ENCODE measurements at places on chromosomes 7 and 10.

DNA sequence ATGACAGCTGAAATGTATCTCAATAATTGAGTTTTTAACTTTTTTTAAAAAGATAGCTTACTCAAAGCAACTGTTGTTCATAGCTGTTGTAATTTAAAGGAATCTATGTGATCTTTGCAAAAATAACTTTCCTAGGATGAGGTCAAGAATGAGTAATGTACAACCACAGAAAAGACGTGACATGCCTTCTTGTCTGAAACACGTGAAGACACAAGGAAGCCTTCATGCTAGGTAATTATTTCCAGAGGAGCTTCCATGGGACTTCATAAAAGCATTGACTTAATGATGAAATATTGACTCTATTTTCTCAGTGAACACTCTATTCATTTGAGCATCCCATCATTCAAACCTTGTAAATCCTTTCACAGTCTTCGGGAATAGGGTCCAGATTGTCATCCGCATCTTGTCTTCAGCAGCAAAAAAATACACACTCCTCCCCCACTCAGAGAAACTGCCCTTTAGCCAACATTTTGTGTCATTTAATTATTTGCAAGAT, 528.0 kb downstream of the NRG3 start:
- DNase-seq = no peak

GRCh38 chr7:150738591-150739001, 1.4 kb downstream of the GIMAP5 start:
- no peak for DNase-seq

- no peak for DNase-seq
Observed at GRCh38 chr10:98296524-98296923, 28.5 kb upstream of the LOXL4 start.

GRCh38 chr10:7948371-7949000, 106.0 kb upstream of the GATA3 start:
- DNase-seq = no peak

DNA sequence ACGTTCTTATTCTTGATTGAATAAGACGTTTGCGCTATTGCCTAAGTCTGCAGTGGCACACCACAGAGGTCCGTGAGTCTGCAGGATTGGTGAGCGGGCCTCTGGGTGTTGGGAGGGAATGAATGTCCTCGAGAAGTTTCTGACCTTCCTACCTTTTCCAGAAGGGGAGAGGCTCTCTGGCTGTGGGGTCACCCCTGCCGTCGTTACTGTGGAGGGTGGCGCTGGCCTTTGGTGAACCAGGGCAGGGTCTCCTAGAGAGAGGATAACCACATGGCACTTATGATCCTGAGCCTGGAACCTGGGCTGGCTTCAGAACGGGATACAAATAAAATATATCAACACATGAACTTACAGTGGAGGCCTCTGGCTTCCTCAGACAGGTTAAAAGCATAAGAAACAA, 13.8 kb downstream of the IL15RA start:
- DNase-seq = no peak

DNA sequence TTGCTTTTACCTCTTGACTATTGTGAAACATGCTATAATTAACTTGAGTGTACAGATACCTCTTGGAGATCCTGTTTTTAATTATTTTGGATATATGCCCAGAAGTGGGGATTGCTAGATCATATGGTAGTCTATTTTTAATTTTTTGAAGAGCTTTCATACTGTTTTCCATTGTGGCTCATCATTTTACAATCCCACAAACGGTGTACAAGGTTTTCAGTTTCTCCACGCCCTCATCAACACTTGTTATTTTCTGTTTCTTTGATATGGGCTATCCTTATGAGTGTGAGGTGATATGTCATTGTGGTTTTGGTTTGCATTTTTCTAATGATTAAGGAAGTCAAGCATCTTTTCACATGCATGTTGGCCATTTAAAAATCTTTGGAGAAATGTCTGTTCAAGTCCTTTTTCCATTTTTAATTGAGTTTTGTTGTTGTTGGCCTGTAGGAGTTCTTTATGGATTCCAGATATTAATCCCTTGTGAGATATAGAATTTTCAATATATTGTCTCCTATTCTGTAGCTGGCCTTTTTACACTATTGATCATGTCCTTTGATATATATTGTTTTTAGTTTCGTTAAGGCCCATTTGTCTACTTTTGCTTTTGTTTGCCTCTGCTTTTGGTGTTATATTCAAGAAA, 7.5 kb downstream of the AGK start:
- peak; percentile 65 for DNase-seq

DNA sequence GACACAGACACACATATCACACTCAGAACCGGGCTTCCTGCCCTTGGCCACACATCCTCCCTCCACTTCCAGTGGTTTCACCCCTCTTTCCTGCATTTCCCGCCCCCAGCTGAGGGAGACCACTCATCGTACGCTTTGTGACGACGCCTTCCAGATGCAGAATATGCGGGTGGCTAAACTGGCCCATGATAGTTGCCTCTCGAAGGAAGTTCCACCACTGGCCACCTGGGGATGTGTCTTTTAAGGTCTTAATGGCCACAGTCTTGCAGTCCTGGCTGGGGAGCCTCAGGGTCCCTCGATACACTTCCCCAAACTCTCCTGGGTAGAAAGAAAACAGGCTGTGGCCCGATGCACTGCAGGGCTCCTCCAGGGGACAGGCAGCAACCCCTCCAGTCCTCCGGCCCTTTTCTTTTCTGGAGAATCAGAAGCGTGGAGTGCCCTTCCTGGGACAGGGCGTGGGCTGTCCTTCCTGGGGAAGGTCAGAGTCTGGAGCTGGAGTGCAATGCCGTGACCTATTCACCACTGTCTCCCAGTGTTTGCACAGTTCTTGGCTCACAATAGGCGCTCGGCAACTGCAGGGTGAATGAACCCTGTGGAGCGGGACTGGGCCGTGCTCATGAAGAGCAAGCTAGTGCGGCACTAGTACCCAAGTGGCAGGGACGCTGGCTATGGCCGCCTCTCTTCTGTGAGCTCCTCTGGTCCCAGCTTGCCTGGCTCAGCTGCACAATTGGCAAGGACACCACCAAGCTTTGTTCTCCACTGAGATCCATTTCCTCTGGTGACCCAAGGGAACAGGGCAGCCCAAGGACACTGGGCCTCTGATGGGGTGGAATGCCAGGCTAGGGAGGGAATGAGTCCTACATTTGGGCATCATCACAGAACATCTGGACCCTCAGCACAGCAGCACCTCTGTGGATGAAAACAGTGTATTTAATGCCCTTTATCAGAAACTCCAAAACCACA, 13.2 kb downstream of the EPHA1 start:
- DNase-seq = no peak

DNA sequence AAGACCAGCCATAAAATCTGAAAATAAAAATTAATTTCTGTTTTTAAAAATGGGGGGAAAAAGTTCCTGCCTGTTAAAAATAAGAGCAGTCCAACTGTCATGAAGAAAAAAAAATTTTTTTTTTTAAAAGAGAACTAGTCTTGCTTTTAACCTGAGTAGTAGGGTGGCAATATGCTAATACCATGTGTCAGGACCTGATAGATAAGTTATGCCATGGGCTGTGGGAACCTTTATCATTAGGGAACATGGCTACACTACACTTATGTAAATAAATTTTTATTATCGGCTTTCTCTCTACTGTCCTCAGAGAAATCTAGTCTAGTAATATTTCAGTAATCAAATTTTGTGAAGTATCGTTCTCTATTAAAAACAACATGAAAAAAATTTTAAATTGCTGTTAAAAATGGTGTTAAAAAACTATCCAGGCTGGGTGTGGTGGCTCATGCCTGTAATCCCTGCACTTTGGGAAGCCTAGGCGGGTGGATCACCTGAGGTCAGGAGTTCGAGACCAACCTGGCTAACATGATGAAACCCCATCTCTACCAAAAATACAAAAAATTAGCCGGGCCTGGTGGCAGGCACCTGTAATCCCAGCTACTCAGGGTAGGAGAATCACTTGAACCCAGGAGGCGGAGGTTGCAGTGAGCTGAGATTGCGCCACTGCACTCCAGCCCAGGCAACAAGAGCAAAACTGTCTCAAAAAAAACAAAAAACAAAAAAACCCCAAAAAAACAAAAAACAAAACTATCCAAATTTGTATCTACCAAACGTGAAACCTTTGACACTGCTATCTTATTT, 20.7 kb downstream of the NT5C3A start:
- no peak for DNase-seq

DNA sequence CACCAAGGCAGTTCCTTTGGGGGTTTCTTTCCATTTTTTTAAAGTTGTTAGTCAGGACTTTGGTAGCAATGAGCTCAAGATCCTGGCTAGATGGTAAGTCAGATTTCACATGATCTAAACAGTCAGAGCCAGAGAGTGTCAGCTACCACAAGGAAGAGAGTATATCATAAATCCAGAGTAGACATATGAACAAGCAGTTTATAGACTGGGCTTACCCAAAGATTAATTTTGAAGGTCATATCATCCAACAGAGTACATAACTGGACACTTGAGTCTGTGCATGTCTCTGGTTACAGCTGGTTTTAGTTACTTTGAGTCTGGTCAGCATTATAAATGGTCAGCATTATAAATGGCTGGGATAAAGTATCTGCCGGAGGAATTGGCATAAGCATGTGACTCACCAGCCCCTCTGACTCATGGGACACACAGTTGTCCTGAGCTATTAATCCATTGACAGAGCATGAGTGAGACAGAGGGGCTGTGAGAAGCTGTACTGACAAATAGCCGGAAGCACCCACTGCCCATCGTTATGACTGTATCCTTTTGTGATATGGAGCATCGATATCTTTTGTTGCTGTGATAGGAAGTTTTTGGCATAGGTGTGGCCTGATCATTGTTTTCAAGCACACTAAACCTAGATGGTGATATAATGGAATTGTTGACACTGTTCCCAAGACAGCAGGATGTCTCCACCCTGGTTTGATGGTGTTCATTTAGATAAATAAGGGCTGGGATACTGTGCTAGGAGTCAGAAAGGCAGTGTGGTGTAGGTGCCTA, 19.3 kb downstream of the PPP1R3C start:
- DNase-seq = no peak

DNA sequence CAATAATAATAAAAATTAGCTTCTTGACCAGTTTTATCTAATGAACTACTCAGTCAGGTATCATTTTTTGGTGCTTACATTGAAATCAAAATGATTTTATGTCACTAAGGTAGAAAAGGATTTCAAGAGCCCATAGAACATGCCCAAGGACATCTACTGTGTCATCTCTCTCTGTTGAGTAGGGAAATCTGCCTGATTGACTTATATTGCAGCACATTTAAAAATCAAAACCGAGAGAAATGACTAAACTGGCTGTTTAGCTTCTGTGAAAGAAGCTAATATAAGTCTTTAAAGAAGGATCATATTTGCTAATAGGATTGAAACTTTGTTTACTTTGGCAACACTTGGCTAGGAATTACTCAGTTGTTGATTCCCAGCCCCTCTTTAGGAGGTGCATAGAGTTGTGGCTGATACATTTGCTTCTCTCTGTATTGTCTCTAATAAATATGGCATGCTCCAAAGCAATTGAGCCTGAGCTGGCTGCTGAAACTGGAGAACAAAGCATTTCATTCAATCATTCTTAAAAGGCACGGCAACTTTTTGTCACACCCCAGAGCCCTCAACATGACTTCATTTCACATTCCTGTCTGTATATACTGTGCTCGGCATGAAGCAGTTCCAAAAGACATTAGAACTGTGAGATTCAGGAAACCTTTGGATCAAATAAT, 1096.9 kb upstream of the POT1 start:
- DNase-seq = no peak

GRCh38 chr10:117539903-117540639, 2.5 kb upstream of the EMX2 start:
- DNase-seq = no peak

DNA sequence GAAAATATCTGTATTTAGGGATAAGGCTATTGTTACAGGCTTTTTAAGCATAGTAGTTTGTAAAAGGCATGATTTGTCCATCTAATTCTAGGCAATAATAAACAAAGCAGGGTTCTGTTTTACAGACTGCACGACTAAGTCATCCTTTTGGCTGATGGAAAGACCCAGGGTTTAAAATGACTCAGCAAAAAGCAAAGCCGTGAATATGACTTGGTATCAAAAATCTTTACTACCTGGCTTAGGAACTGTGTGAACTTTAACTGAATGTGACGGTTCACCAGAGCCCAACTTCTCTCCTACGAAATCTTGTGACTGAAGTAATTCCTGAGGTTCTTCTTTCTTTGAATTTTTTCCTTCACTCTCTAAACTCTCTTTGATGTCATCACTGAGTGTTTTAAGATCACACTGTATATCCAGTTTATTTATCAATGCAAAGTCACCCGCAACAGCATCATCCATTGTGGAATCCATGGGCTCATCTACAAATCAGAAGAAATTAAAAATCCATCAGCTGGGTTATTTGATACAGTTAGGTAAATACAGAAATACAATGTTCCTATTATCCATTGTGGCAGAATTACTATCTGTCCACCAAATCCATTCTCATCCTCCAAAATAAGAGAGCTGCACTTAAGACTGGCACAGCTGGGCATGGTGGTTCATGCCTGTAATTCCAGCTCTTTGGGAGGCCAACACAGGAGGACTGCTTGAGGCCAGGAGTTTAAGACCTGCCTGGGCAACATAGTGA, 17.0 kb downstream of the ATE1 start:
- DNase-seq = no peak

GRCh38 chr7:128056901-128057300, 25.7 kb upstream of the LRRC4 start:
- no peak for DNase-seq

GRCh38 chr7:157851501-157852067, 514.8 kb downstream of the DNAJB6 start:
- peak; percentile 71 for DNase-seq

DNA sequence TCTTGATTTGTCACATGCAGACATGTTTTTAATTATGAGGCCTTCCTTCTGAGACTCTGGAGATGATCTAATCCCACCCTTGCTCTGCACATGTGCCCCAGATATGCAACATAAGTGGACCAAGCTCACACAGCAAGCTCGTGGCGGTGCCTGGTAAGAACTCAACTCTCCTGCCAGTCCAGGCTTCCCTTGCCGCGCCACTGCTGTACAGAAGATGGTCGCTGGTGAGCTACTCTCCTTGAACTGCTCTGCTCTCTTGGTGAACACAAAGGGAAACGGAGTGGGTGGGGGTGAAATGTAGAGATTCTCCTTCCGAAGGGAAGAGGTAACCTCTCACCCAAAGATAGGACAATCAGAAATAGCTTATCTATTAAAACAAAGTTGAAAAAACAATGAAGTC, 25.7 kb downstream of the MYOF start:
- DNase-seq = no peak

GRCh38 chr7:139588632-139589031, 65.1 kb downstream of the CLEC2L start:
- no peak for DNase-seq

DNA sequence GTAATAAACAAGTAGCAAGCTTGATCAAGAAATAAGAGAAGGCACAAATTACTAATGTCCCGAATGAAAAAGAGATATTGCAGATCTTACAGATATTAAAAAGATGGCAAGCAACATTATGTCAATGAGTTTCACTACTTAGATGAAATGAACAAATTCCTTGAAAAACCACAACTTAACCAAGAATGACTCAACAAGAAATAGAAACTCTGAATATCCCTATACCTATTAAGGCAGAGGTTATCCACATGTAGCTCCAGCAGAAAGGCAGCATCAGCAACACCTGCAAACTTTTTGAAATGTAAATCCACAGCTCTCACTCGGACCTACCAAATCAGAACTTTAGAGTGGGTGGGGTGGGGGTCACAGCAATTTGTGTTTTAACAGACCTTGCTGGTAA, 33.6 kb downstream of the PDE1C start:
- no peak for DNase-seq

Data from CD4-positive, alpha-beta memory T cell (primary cell).